NCI-H1092 treated with DMSO at 0.1 percent for 48 hours (cell line): ENCODE measurements at places on chromosomes 6 and 20.
A peak's percentile ranks its signal among the peaks of the same experiment; 100 is the strongest.

- no peak for DNase-seq
Observed at GRCh38 chr6:139760128-139760527, 385.7 kb upstream of the CITED2 start.

- DNase-seq = no peak
Observed at GRCh38 chr6:156559162-156559690, 218.0 kb upstream of the ARID1B start.

- DNase-seq = peak; percentile 0
Observed at GRCh38 chr6:100846276-100846675, 34.9 kb downstream of the ASCC3 start.

DNA sequence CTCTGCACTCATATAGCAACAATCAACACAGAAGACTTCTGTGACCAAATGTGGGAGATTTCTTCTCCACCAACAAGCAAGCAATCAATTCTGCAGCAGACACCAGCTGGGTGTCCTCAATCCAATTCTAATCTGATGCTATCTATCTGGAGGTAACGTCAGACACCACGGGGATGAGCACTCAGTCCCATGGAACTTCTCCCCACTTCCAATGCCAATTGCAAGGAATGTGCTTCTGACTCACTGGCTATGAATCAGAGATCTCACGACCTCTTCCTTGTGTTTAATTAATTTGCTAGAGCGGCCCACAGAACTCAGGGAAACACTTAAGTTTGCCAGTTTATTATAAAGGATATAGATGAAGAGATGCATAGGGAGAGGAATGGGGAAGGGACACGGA, 103.5 kb upstream of the SIRPG start:
- no peak for DNase-seq

DNA sequence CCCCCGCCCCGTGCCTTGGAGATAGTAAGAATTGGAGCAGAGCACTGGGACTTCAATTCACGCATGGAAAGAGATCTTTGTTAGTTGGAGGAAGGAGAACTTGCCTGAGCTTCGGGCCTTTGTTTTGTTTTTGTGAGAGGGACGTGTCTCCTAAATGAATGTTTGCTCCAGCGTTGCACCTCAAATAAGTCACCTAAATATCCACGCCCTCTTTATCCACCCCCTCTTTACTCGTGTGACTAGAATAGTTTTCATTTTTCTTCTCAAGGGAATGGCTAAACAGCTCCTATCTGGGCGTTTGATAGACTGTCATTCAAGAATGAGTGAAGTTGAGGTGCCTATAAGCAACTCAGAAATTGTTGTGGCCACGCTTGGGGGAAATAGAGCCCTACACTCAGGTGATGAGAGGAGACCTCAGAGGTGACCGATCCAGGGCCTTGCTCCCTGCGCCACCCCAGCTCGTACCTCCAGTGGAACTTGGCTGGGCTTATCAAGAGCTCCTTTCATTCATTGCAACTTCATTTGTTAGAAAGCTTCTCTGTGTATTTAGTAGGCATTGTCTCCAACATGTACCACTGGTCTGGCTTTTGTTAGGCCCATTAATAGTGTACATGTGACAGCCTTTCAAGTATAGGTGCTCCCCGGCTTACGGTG, 861 bp downstream of the PCMTD2 start:
- no peak for DNase-seq

DNA sequence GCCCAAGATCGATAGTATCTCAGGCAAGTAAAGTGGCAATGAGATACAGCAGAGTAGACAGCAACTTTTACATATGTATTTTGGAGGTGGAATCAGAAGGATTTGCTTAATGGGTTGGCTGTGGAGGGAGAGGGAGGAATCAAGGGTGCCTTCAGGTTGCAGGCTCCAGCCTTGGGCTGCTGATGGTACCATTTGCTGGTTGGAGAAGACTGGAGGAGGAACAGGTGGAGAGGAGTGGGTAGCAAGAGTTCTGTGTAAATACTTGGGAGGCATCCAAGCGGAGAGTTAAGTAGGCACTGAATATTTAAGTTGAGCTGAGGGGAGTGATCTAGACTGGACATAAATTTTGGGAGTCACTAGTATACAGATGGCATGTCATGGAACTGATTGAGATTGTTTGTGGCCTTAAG, 5.2 kb downstream of the BICRAL start:
- DNase-seq = peak; percentile 11

DNA sequence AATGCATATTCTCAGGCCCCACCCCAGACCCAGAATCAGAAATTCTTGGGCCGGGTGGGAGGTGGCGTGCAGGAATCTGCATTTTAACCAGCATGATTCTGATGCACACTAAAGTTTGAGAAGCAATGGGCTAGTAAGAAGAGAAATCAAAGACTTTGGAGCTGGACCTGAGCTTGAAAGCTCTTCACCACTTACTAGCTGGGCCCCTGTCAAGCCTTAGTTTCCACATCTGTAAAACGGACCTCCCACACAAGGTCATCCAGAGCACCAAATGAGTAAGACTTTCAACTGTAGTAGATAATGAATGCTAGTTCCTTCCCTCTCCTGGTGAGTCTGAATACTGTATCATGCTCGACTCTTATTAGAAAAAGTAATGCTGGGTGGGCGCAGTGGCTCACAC, 87.0 kb downstream of the TBC1D7 start:
- DNase-seq = no peak

DNA sequence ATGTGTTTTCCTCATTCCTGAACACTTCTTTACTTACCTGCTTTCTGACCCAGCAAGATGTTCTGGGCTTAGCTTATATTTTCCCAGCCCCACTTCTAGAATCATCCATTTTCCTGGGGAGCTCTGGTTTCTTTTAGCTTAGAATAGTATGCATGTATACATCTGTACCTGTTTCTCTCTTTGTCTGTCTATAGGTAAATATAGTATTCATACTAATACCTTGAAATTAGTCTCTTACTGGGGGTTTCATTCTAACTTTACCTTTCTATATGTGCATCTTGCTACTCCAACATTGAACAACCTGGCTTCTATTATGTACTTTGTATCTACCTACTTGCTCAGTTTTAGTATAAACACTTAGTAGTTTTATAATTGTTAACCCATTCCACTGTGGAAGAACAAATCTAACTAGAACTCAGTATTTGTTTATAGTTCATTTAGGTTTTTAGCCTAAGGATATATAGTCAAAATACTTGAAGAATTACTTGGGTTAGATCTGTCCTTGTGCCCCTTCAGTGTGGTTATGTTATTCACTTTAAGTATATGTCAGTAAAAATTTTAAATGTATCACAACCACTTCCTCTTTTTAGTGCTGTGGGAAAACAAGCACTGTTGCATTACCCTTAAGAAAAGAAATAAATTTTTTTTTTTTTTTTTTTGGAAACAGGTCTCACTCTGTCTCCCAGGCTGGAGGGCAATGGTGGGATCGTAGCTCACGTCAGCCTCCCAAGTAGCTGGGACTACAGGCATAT, 54.0 kb downstream of the ASXL1 start:
- no peak for DNase-seq

GRCh38 chr6:105985098-105985815, 100.9 kb upstream of the PRDM1 start:
- DNase-seq = no peak
